ENCODE measurements at places on chromosomes 2 and 18. TPM values are rescaled to one million over a fixed set of nuclear protein-coding genes. Genes with fewer than 3 reads are reported as not detected.

TMEM182 gene
- total RNA-seq, result 5.8 TPM

DAPL1 gene
- not detected for total RNA-seq

DDX18 gene
- 75.7 TPM for total RNA-seq

SLC9A2 gene
- not detected for total RNA-seq

UCN gene
- total RNA-seq, result 1.9 TPM

MORN2 gene
- 5.7 TPM for total RNA-seq

- no peak overlapping the region for H3K27ac ChIP-seq
- H3K4me3 ChIP-seq, result no peak overlapping the region
- H3K27me3 ChIP-seq, result peaks cover 3% of the 10 kb centered on the region
- H3K36me3 ChIP-seq, result no peaks in the 10 kb centered on the region
- no peak for DNase-seq
- H3K4me1 ChIP-seq, result peaks cover 3% of the 10 kb centered on the region
Observed at GRCh38 chr2:162074928-162075688, 1.1 kb upstream of the DPP4 start.

GRCh38 chr2:134310107-134311079, 56.5 kb downstream of the MGAT5 start:
- no peak for DNase-seq
- H3K36me3 ChIP-seq, result no peaks in the 10 kb centered on the region
- H3K4me3 ChIP-seq, result no peak overlapping the region

DNA sequence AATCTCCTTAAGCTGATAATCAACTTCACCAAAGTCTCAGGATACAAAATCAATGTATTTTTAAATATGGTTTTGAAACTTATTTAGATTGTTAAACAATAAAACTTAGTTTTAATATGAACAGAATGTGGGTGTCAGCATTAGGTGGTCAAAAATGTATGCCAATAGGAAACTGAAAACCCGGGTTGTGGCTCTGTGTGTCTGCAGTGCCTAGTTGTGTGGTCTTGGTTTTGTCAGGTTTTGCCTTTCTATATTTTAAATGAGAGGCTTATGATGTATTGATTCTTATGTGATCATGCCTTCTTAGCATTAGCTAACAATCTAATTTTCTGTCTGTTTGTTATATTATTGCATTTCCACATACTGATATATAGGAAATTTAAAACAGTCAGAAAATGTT, 227.8 kb downstream of the ZNF407 start:
- H3K36me3 ChIP-seq, result peaks cover 9% of the 10 kb centered on the region
- DNase-seq, result no peak
- no peaks in the 10 kb centered on the region for H3K4me1 ChIP-seq
- H3K4me3 ChIP-seq, result no peak overlapping the region
- no peaks in the 10 kb centered on the region for H3K27me3 ChIP-seq
- no peak overlapping the region for H3K27ac ChIP-seq

- H3K27me3 ChIP-seq, result peaks cover 4% of the 10 kb centered on the region
- H3K4me1 ChIP-seq, result peaks cover 5% of the 10 kb centered on the region
- no peak overlapping the region for H3K4me3 ChIP-seq
- no peak for DNase-seq
- H3K27ac ChIP-seq, result no peak overlapping the region
- H3K36me3 ChIP-seq, result peaks cover 18% of the 10 kb centered on the region
Observed at GRCh38 chr18:9868857-9869714, 16.7 kb upstream of the TXNDC2 start.

DNA sequence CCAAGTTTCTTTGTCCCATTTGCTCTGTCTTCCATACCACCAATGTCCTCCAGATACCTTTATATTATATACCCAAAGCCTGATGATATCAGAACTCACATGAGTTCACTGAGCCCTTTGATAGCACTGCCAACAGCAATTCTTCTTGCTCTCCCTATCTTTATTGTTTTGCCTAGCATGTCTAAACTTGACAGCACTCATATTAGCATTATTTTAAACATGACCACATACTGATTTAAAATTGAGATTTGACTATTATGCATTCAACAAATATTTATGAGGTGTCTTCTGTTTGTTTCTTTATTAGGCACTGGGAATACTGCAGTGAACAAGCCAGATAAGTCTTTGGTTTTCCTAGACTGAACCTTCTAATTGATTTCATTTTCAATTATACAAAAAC, 587.3 kb upstream of the GCFC2 start:
- DNase-seq, result no peak
- no peak overlapping the region for H3K4me3 ChIP-seq

GRCh38 chr2:28981620-28982376, 700 bp downstream of the TOGARAM2 start:
- H3K4me3 ChIP-seq, result no peak overlapping the region
- no peaks in the 10 kb centered on the region for H3K4me1 ChIP-seq
- peaks cover 2% of the 10 kb centered on the region for H3K27me3 ChIP-seq
- no peak overlapping the region for H3K27ac ChIP-seq
- no peak for DNase-seq

DNA sequence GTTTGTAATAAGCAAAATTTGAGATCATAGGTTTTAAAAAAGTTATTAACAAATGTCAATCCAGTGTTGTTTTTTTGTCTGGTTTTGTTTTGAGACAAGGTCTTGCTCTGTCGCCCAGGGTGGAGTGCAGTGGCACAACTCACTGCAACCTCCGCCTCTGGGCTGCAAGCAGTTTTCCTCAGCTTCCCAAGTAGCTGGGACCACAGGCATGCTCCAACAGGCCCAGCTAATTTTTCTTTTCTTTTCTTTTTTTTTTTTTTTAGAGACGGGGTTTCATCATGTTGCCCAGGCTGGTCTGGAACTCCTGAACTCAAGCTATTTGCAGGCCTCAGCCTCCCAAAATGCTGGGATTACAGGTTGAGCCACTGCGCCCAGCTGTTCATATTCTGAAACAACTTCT, 31.3 kb downstream of the GALNT3 start:
- no peaks in the 10 kb centered on the region for H3K27me3 ChIP-seq
- no peak for DNase-seq
- no peaks in the 10 kb centered on the region for H3K4me1 ChIP-seq
- H3K27ac ChIP-seq, result no peak overlapping the region
- no peak overlapping the region for H3K4me3 ChIP-seq
- no peaks in the 10 kb centered on the region for H3K36me3 ChIP-seq

- no peak overlapping the region for H3K4me3 ChIP-seq
- no peak overlapping the region for H3K27ac ChIP-seq
- H3K36me3 ChIP-seq, result no peaks in the 10 kb centered on the region
- peaks cover 3% of the 10 kb centered on the region for H3K27me3 ChIP-seq
- peaks cover 9% of the 10 kb centered on the region for H3K4me1 ChIP-seq
- DNase-seq, result no peak
Observed at GRCh38 chr18:32875625-32876024, 102.8 kb upstream of the KLHL14 start.

DNA sequence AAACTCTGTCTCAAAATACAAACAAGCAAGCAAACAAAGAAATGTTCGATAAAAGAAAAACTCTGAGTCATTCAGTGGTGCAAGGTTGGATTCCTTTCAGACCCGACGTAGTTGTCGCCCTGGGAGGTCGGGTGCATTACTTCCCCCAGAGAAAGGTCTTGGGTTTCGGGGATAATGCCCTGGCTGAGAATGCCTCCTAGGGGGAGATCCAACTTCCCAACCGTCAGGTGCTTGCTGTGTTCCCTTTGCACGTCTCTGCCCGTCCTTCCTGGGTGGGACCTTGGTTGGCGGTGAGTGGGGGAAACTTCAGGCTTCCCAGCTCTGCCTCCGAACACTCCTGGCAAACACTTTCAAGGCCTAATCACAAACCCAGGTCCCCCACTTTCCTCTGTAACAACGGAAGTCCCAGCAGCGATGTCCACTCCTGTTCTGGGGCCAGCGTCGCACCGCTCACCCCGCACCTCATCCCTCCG, 609 bp downstream of the TPGS2 start:
- peaks cover 6% of the 10 kb centered on the region for H3K27me3 ChIP-seq
- H3K36me3 ChIP-seq, result no peaks in the 10 kb centered on the region
- DNase-seq, result no peak
- peak overlapping the region; percentile 90 for H3K27ac ChIP-seq
- peak overlapping the region; percentile 99 for H3K4me3 ChIP-seq
- H3K4me1 ChIP-seq, result peaks cover 6% of the 10 kb centered on the region

DNA sequence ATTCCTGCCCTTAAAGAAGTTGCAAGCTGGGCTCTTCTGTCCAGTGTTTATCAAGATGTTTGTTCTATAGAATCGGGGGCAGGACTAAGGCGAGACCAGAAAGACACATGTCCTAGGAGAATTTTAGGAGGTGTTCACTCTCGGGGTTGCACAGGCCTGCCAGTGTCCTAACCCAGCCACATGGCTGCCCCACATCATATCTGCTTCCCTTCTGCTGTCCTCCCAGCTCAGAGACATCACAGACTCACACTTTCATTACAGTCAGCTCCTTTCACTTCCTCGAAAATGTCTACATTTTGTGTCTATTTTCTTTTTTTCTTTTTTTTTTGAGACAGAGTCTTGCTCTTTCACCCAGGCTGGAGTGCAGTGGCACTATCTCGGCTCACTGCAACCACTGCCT, 10.7 kb upstream of the MRO start:
- H3K4me3 ChIP-seq, result no peak overlapping the region
- no peaks in the 10 kb centered on the region for H3K36me3 ChIP-seq
- DNase-seq, result no peak
- H3K27ac ChIP-seq, result no peak overlapping the region
- peaks cover 4% of the 10 kb centered on the region for H3K27me3 ChIP-seq
- H3K4me1 ChIP-seq, result peaks cover 4% of the 10 kb centered on the region

- DNase-seq, result peak; percentile 85
- peaks cover 4% of the 10 kb centered on the region for H3K36me3 ChIP-seq
- peaks cover 7% of the 10 kb centered on the region for H3K27me3 ChIP-seq
- no peaks in the 10 kb centered on the region for H3K4me1 ChIP-seq
Observed at GRCh38 chr2:20962939-20963557, 80.8 kb downstream of the APOB start.

GRCh38 chr2:98324181-98324580, 22.1 kb upstream of the CNGA3 start:
- no peaks in the 10 kb centered on the region for H3K27me3 ChIP-seq
- DNase-seq, result no peak
- H3K4me1 ChIP-seq, result no peaks in the 10 kb centered on the region

DNA sequence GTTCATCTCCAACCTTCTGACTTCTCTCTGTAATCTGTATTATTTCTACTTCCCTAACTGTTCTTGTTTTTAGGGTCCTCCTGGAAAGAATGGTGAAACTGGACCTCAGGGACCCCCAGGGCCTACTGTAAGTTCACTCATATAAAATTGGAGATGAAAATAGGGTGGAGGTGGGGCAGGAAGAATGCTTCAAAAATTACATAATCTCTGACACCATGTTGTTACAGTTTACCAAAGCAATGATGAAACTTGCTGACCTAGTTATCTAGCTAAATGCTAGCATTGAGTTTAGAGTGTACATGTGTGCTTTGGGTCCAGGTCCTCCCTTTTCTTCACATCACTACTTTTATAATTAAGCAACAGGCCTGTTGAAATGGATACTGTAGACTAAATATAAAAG, 23.1 kb downstream of the COL3A1 start:
- no peaks in the 10 kb centered on the region for H3K27me3 ChIP-seq
- no peak overlapping the region for H3K27ac ChIP-seq
- no peak overlapping the region for H3K4me3 ChIP-seq
- DNase-seq, result no peak
- no peaks in the 10 kb centered on the region for H3K36me3 ChIP-seq

Data from glutamatergic neuron (in vitro differentiated cells).